Stimulated activated CD8-positive, alpha-beta memory T cell treated with anti-CD3 and anti-CD28 coated beads, Interleukin-7, amount 100 ng/mL, for 4 hours (primary cell): ENCODE measurements at places on chromosomes 1 and 21.

DNA sequence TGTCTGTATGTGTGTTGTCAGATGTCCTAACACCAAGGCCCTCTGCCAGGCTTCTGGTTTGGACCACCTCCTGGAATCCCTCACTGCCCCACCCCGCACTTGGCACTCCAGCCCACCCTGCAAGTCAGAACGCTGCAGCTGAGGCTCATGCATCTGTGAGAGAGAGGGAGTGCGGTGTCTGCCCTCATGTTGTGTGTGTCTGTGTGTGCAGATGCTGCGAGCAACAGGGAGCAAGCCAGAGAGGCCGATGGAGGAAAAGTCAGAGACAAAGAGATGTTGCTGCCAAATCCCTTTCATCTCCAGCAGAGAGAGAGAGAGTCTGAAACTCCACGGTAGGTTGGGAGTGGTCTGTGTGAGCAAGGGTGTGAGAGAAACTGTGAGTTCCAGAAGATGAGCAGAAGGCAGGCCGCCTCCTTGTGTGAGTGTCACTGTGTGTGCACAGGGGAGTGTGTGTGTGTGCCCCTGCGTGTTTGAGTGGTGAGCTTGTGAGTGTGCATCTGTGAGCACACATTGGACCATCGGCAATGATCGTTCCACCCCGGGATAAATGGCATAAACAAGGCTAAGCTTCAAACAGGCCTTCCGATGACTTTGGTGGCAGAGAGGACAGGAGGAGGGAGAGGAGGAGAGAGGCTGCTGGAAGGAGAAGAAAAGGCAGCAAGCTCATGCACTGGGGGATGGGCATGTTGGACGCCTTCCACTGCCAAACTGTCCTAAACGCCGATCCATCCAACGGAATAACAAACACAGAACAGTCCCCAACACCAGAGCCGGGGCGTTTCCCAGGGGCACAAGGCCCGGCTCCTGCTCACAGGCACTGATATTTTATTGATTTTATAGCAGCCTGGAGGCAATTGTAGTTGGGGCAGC lies 99.2 kb upstream of the GRIK3 start:
- no peak for DNase-seq

- no peak for DNase-seq
These were observed 6.3 kb downstream of the LRRC53 start for GRCh38 chr1:74505928-74506710.

- DNase-seq: no peak
These were observed 9.5 kb upstream of the DEPDC1 start for GRCh38 chr1:68506386-68506785.

GRCh38 chr1:41704196-41704595 lies 214.5 kb downstream of the HIVEP3 start:
- no peak for DNase-seq
